Bronchus fibroblast of lung (primary cell): ENCODE measurements at places on chromosomes 4 and X. TPM values are rescaled to one million over a fixed set of nuclear protein-coding genes. Genes with fewer than 3 reads are reported as not detected.

NXF2 gene
- not detected in 2 replicates for total RNA-seq

KCNIP4 gene
- total RNA-seq: not detected in 2 replicates

CABS1 gene
- not detected in 2 replicates for total RNA-seq

ING2 gene
- 7.9 and 9.5 TPM in 2 replicates for total RNA-seq

TKTL2 gene
- total RNA-seq: not detected in 2 replicates

GPR173 gene
- 3.7 and 4.0 TPM in 2 replicates for total RNA-seq

CLCN3 gene
- total RNA-seq: 22.4 and 23.7 TPM in 2 replicates

UCP1 gene
- not detected in 2 replicates for total RNA-seq

RTL3 gene
- total RNA-seq: 0.30 and 0.50 TPM in 2 replicates

HPGDS gene
- not detected in 2 replicates for total RNA-seq

SLC26A1 gene
- not detected in 2 replicates for total RNA-seq

HGFAC gene
- not detected in 2 replicates for total RNA-seq

CXCL8 gene
- total RNA-seq: 5.6 and 6.9 TPM in 2 replicates

GYPA gene
- total RNA-seq: not detected in 2 replicates

FAT1 gene
- total RNA-seq: 58.8 and 59.9 TPM in 2 replicates

TMEM144 gene
- 1.2 and 1.5 TPM in 2 replicates for total RNA-seq

HCCS gene
- 8.8 and 13.3 TPM in 2 replicates for total RNA-seq

SHROOM4 gene
- 0.59 and 0.84 TPM in 2 replicates for total RNA-seq

SMR3B gene
- total RNA-seq: not detected in 2 replicates

SLIT2 gene
- 4.5 and 5.5 TPM in 2 replicates for total RNA-seq

SLC34A2 gene
- not detected in 2 replicates for total RNA-seq

ARL13A gene
- total RNA-seq: not detected in 2 replicates

ASB11 gene
- not detected in 2 replicates for total RNA-seq

MTM1 gene
- total RNA-seq: 3.7 and 4.2 TPM in 2 replicates

GABRA4 gene
- not detected in 2 replicates for total RNA-seq

CORIN gene
- total RNA-seq: 1.9 and 2.4 TPM in 2 replicates

RAB33A gene
- 7.0 and 10.1 TPM in 2 replicates for total RNA-seq

TTC29 gene
- under 0.01 TPM in 1 of 2 replicates, not detected in the other for total RNA-seq

NPNT gene
- not detected in 2 replicates for total RNA-seq

AR gene
- 2.0 and 2.7 TPM in 2 replicates for total RNA-seq

TDO2 gene
- total RNA-seq: 1.0 and 2.0 TPM in 2 replicates

ERAS gene
- not detected in 2 replicates for total RNA-seq
